Fibroblast of pulmonary artery (primary cell): ENCODE measurements at places on chromosomes 5 and 9.
A peak's percentile ranks its signal among the peaks of the same experiment; 100 is the strongest.

DNA sequence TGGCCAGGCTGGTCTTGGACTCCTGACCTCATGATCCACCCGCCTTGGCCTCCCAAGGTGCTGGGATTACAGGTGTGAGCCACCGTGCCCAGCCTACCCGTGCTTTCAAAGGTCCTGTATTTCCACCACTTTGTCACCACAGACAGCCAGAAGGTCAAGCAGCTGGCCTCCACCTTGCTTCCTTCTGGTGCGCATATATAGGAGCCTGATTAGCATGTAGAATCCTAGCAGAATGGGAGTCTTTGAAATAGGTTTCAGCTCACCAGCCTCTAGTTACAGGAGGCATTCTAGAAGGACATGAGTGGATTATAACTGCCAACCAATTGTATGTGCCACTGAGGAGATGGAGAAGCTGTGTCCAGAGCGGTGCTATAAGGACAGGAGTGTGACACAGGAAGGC, 18.9 kb downstream of the POLR1E start:
- no peak for DNase-seq

DNA sequence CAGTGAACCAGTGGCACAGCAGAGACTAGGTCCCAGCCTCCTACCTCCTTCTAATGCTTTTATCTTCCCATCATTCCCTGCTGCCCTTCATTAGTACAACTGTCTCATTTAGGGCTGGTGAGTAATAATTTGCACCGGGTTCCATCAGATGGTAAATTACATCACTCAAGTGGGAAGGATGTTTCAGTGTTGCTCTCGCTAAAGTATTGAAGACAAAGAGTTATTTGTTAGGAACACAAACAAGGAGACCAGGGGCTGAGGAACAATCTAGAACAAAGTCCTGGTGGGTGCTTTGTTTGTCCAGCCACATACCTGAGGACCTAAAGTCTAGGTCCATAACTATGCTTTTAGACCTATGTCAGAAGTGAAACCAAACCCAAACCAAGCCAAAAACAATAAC, 52.4 kb downstream of the SEC61B start:
- DNase-seq = no peak

DNA sequence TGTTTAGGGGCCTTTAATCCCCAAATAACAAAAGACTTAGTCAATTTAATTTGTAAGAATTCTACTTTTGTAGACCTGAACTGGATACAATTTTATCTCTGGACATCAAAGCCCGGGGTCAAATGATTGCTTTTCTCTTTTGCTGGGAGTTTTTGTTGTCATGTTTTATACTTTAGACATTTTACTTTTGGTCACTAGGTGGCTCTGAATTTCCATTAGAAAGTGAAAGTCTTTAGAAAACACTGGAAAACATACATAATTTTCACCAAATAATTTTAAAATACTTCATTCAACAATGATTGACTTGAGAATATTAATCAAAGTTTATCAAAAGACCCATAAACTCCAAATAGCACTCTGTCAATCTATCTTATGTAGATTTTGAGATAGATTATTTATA, 2.8 kb upstream of the PCA3 start:
- DNase-seq = peak; percentile 26

- DNase-seq = peak; percentile 70
Observed at GRCh38 chr9:91949946-91950664, at the start of gene ROR2. Gene ROR2 (minus strand): TSS chr9:91950228.

DNA sequence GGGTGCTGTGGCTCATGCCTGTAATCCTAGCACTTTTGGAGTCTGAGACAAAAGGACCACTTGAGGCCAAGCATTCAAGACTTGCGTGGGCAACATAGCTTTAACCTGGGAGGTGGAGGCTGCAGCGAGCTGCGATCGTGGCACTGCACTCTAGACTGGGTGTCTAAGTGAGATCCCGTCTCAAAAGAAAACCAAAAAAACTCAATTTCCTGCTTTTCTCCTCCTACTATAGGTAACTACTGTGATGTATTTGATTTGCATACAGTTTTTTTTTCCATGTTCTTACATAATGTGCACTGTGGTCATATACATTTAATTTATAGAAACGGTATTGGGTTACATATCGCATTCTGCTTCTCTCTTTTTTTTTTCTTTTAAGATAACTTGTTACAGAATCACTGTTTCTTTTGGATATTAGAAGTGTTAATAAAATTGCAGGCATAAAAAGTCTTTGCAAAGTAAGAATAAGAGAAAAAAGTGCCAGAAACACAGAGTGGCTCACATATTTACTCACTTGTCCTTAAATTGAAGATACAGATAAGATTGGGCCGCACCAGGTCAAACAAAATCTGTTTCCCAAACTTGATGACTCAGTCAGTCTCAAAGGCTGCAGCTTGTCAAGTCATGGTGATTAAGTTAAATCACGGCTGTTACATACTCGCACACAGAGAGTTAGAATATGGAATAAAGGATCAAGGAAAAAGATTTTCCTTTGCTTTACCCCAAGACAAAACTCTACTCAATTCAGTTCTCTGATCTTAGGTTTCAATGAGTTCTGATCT, 2.0 kb upstream of the PTGR1 start:
- DNase-seq = peak; percentile 74

DNA sequence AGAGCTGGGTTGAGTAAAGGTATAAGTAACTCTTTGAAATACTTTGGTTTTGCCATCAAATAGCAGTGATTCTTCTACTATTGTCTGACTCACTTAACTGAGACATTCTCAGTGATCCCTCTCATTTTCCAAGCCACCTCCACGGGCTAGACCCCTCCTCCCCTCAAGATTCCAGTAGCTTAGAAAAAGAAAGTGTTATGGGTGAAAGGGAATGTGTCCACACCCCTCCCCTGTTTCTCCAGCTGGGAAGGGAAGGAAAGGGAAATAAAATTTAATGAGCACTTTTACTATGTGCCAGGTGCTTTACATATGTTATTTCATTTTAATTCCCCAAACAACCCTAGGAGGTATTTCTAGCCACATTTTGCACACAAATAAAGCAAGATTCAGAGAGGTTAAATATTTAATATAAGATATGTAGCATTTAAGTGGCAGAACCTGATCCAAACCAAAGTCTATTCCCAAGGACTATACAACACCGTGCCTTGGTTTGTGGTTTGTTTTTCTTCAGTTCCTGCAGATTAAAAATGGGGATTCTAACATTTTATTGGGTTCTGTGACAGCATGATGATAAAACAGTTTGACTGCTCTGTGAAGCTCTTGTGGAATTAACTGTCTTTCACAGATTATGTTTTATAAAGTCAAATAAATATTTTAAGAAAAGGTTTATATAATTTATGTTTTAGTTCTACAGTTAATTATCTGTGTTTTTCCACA, 135.9 kb downstream of the ZSWIM6 start:
- peak; percentile 19 for DNase-seq

DNA sequence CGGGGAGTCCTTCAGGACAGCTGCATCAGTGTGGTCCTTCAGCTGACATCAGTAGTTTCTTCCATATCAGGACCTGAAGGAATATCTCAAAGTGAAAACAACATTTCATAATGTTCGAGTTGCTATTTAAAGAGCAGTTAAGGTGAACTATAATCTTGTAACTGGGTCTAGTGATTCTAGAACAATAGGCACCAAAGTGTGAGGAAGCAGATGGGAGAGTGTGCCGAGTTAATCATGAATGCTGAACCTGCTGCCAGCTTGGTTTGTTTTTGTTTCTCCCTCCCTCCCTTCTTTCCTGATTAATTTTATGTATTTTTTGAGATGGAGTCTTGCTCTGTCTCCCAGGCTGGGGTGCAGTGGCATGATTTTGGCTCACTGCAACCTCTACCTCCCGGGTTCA, 3.6 kb upstream of the PTGR1 start:
- DNase-seq = peak; percentile 35

- no peak for DNase-seq
Observed at GRCh38 chr9:72440378-72440777, 75.4 kb upstream of the ZFAND5 start.

DNA sequence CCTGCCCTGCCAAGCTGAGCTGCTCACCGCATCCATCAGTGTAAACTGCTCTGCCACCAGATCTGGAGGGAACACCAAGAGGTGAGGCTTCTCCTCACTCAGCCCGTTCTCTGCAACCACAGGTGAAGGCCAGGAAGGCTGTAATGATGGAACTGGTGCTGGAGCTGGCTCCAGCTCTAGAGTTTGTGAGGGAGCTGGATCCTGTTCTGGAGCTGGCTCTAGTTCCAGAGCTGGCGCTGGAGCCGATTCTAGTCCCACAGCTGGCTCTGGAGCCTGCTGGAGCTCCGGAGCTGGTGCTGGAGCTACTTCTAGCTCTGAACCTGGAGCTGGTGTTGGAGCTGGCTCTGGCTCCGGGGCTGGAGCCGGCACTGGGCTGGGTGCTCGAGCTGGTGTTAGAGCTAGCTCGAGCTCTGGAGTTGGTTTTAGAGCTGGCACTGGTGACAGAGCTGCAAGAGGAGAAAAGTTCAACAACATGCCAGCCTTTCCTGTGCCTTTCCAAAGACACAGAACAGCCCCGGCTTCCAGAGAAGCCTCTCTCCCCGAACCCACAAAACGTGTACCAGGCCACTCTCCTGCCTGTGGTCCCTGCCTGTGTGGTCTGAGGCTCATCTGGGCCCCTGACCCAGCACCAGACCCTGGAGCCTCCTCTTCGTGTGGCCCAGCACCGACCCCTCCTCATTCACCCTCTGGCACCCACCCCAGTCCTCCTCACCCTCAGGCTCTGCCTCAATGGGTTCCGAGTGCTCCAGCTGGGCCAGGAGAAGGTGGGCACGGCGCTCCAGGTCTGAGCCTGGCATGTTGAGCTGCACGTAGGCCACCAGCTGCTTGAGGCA, 12.9 kb downstream of the RALGDS start:
- DNase-seq = no peak

- DNase-seq = peak; percentile 7
Observed at GRCh38 chr9:108654566-108654965, 201.2 kb downstream of the ACTL7B start.

- no peak for DNase-seq
Observed at GRCh38 chr9:14662060-14662453, 31.2 kb downstream of the ZDHHC21 start.

GRCh38 chr5:97006454-97007060, 70.7 kb downstream of the LNPEP start:
- DNase-seq = peak; percentile 10
